Endothelial cell of umbilical vein (primary cell): ENCODE measurements at places on chromosomes 3 and 15.
A peak's percentile ranks its signal among the peaks of the same experiment; 100 is the strongest.

- DNase-seq: no peak
- no peak overlapping the region for H3K4me3 ChIP-seq
- no peaks in the 10 kb centered on the region for H3K27me3 ChIP-seq
- H3K27ac ChIP-seq: no peak overlapping the region
Observed at GRCh38 chr3:59262076-59262498, 212.3 kb upstream of the CFAP20DC start.

DNA sequence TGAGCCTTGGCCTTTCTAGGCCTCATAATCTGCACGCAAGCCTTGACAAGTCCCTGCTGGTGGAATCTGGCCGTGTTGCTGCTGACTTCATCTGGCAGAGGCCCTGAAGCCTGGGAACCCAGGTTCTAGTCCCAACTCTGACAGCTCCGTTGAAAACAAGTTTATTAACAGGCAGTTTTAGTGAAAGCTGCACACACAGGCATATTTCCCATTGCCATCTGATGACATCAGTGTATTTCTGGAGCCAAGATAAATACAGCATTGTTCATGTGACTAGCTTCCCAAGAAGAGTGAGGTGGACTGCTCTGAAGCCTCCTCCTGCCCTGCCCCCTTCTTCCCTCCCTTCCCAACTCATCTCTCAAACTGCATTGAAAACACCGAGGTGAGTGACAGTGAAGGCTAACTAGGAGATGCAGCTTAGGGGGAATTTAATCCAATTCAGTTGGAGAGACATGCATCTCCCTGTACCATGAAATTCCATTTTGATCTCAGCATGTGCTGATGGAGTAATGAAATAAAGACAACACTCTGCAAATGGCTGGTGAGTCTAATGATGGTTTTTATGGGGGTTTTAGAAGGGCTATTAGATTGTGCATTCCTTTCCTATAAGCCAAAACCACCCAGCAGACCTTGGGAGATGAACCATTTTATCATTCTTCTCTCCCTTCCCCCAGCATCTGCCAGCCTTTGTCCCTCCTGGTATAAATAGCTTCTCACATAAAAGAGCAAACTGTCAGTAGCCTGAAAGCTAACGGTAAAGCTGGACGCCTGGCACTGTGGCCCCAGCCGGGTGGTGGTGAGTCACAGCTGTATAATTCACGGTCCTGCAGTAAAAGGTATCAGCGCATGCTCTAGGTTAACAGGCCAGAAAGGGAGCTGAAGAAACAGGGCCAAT lies 38.0 kb downstream of the PRICKLE2 start:
- no peaks in the 10 kb centered on the region for H3K27me3 ChIP-seq
- DNase-seq: peak; percentile 100
- peak overlapping the region; percentile 84 for H3K27ac ChIP-seq
- H3K4me3 ChIP-seq: no peak overlapping the region
- H3K4me1 ChIP-seq: peaks cover 40% of the 10 kb centered on the region
- H3K36me3 ChIP-seq: no peaks in the 10 kb centered on the region

GRCh38 chr3:136109499-136109898 lies 86.6 kb downstream of the MSL2 start:
- peaks cover 5% of the 10 kb centered on the region for H3K36me3 ChIP-seq
- no peaks in the 10 kb centered on the region for H3K27me3 ChIP-seq
- DNase-seq: no peak
- no peak overlapping the region for H3K4me3 ChIP-seq
- H3K27ac ChIP-seq: no peak overlapping the region
- H3K4me1 ChIP-seq: peaks cover 8% of the 10 kb centered on the region

DNA sequence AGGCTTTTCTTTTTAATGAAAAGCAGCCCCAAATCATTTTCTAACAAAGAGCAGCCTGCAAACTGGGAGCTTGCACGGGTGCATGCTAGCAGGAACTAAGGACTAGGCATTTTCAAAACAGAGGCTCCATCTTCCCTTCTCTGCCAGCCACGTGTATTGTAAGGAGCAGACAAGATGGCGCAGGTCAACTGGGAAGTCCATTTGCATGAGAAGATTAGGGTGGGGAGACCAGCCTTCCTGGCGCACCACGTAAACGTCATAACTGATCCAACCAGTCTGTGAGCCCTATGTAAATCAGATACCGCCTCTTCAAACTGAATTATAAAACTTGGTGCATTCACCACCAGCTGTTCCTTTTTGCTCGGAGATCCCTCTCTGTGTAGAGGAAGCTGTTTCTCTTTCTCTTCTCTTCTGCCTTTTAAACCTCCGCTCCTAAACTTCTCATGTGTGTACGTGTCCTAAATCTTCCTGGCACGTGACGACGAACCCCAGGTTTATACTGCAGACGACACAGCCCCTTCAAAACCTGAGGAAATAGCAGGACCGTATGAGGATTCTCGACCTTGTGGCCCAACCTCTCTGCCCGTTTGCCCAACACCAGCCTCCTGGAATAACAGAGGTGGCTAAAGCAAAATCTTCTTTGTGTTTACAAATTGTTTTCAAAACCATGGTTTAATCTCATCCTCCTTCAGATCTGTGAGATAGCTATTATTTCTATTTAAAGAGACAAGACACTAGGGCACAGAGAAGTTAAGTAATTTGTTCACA lies 26.4 kb upstream of the SLC30A4 start:
- H3K27me3 ChIP-seq: peaks cover 3% of the 10 kb centered on the region
- no peaks in the 10 kb centered on the region for H3K36me3 ChIP-seq
- DNase-seq: no peak
- H3K4me3 ChIP-seq: no peak overlapping the region
- no peaks in the 10 kb centered on the region for H3K4me1 ChIP-seq
- H3K27ac ChIP-seq: no peak overlapping the region

DNA sequence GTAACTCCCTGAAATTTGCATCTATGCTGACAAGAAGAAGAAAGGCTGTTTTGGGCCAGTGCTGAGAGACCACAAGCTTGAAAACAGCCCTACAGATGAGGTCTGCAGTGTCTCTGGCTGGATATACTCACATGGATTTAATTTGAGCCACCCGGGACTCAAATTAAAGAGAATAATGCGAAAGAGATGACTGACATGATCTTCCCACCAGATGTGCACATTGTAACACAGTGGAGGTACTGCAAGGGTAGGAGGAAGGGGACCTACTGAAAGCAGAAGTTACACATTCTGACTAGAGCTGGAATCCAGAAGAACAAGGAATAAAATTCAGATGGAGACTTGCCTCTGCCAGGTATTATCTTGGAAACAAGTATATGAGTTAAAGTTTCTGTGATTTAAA lies 728.3 kb upstream of the SGO1 start:
- no peak for DNase-seq
- no peak overlapping the region for H3K4me3 ChIP-seq
- H3K36me3 ChIP-seq: no peaks in the 10 kb centered on the region

DNA sequence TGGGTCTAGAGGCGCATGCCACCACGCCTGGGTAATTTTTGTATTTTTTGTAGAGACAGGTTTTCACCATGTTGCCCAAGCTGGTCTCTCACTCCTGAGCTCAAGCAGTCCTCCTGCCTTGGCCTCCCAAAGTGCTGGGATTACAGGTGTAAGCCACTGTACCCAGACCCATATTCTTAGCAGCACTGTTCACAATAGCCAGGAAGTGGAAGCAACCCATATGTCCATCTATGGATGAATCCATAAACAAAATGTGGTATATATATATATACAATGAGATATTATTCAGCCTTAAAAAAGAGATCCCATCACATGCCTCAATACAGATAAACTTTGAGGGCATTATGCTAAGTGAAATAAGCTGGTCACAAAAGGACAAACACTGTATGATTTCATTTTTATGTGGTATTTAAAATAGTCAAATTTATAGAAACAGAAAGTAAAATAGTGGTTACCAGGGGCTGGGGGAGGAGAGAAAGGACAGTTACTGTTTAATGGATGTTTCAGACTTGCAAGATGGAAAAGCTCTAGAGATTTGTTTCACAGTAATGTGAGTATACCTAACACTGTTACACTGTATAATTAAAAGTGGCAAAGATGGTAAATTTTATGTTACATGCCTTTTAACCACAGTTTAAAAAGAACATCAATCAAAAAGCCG lies 35.7 kb upstream of the GRAMD1C start:
- peaks cover 34% of the 10 kb centered on the region for H3K4me1 ChIP-seq
- H3K36me3 ChIP-seq: peaks cover 9% of the 10 kb centered on the region
- no peak overlapping the region for H3K4me3 ChIP-seq
- H3K27me3 ChIP-seq: no peaks in the 10 kb centered on the region
- H3K27ac ChIP-seq: no peak overlapping the region

DNA sequence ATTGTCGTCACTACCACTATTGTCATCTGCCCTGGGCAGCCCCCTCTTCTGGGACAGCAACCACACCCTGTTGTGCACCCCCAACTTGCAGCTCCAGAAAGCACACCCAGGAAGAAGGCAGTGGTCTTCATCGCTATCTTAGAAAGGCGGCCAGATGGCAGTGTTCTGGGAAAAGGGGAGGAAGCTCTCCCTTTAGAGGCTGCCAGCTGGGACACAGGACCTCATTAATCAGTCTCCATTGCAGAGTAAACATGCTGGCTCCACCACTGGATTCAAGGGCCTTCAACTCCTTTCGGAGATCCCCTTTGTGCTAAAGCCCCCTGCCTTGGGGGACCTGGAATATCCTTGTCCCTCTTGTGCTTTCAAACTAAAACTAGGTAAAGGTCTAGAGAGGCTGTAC lies 199.3 kb upstream of the LINGO1 start:
- no peak for DNase-seq
- no peak overlapping the region for H3K4me3 ChIP-seq
- H3K27me3 ChIP-seq: no peaks in the 10 kb centered on the region
- no peak overlapping the region for H3K27ac ChIP-seq
- no peaks in the 10 kb centered on the region for H3K36me3 ChIP-seq
